ENCODE measurements at places on chromosomes 3 and 15.

DNA sequence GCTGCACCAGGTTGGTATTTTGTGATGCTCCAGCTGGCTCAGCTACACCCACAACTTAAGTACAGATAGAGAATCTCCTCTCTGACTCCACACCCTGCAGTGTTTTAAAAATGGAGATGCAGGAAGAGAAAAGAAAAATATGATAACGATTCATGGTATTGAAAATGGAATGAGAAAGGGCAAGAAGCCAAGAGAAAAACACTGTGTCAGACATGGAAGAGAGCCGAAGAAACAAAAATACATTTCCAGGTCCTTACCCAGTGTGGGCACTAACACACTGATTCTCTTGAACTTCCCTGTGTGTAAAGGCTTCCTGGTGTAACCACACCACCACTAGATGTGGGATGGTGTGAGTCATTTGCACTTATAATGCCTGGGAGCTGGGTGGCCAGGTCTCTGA lies 93.1 kb downstream of the GMPS start:
- DNase-seq = no peak

DNA sequence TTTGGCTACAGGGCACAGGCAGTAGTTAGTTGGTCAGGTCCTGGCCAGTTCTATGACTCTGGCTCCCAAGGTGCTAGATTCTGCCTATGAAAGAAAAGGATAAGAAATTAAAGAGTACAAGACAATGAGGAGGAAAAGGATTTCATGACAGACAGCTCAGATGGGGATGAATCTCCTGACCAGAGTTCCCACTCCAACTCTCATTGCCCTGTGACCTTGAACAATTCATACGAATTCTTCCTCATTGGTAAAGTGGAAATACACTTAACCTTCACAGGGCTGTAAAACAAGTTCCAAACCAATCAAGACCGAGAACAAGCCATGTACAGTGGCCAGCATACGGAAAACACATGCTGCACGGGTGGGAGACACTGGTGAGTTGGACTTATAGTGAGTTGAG lies 23.7 kb downstream of the CLEC3B start:
- DNase-seq = no peak

GRCh38 chr3:19527746-19528145 lies 379.4 kb downstream of the KCNH8 start:
- no peak for DNase-seq

- DNase-seq = no peak
These were observed 169.5 kb downstream of the ATP10A start for GRCh38 chr15:25693321-25694238.

DNA sequence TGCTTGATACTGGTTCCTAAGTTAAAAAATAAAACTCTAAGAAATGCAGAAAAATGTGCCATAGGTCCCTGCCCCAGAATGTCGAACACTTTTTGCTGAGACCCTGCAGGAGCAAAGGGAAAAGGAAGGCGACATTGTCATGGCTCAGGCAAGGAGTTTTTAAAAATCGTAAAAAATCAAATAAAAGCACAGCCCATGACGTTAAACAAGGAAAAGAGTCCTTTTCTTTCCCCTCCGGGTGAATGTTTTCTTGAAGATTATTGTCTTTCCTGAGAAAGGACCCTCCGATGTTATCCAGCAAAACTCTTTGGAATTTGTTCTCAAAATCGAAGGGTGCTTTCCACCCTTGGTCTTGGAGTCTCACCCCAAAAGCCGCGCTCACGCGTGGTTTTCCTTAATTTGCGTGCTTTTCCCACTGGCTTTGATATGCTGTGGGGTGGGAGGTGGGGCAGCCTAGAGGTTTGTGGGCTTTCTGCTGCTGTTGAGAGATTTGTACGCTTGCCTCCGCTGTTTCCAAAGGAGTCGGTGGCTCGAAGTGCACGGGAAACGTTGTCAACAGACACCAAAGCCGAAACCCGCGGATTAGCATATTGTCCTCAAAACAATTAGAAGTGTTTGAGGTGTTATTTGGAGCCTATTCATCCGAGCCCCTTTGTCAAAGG lies 2.9 kb downstream of the SOX14 start:
- no peak for DNase-seq

DNA sequence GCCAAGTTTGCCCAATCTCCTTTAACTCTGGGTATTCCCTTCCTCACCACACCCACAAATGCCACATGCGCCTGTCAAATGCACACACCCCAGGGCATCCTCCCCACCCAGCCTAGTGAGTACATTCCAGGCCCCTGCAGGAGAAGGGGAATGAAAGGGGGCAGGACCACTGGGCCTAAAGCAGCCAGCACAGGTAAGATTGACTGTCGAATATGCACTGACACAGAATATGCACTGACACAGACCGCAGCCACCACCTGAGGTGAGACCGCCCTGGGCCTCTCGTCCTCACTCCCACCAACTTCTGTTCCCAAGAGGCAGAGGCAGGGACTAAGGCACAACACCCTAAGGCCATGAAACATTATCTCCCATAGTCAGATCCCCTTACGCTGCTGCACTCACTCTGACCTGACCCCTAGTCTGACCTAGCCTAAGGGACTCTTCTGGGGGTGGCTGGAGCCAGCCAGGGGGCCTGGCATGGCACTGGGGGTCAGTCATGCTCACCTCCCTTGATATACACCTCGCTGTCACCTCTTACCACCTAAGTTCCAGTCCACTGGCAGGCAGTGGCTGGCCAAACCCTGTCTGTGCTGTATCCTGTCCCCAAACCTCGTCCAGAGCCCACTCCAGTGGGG lies 10.8 kb downstream of the AP3B2 start:
- no peak for DNase-seq

DNA sequence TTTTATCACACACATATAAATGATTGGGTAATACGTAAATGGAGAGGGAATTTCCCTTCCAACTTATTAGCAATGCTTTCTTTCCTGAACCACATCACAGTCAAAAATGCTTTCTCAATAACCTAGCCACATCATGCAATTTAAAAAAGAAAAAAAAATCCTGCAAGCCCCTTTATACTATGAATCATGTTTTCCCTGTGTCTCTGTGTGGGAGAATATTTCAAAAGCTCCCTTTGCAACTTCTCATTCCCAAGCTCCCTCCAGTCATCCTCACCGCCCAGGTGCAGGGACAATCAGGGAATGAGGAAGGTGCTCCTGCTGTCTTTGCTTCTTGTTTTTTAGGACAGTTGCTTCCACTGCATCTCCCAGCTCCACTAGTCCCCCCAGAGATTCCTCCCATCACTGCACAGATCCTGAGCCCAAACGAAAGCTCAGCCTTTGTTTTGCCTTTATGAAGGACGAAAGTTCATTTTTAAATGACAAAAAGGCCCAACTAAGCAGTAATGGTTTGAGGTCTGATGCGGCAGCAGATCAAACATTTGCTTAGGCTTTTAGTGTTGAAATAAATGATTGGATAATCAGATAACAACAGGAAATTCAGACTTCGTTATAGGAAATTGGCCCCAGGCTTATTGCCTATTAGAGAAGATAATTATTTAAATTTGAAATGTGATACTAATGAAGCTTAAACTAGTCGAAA lies 47.8 kb upstream of the ADGRG7 start:
- no peak for DNase-seq

- no peak for DNase-seq
These were observed 25.9 kb upstream of the GRIP2 start for GRCh38 chr3:14565868-14566588.

- DNase-seq = no peak
These were observed at the start of gene BCHE for GRCh38 chr3:165837058-165837525. TSS of gene BCHE (minus strand) at chr3:165837423. CDS start at chr3:165831033, 6,390 bp downstream.

- DNase-seq = no peak
These were observed 73.8 kb downstream of the MB21D2 start for GRCh38 chr3:192843723-192844485.

- DNase-seq = no peak
These were observed 54.5 kb downstream of the OSBPL10 start for GRCh38 chr3:31926543-31926942.
